ENCODE measurements at places on chromosomes 5 and 9.

DNA sequence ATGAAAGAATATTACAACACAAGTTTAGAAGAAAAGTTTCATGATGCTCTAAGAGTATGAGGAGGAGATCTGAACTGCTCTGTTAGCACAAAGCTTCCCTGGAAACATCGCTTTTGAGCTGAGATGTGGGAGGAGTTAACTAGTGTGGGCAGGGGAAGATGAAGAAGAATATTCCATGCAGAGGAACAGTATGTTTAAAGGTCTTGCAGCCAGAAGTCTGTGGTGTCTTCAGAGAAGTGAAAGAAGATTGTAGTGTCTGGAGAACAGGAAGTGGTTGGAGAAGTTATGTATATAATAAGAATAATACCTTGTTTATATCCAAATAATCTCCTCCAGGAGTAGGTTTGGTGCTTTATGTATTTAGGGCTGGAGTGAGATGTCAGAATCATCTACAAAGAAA is 406.7 kb downstream of the MAN2A1 start:
- DNase-seq, result no peak

GRCh38 chr5:54743997-54744788 is 226.6 kb downstream of the SNX18 start:
- DNase-seq, result no peak

- no peak for DNase-seq
Observed at GRCh38 chr9:91261417-91261816, 100.3 kb downstream of the AUH start.

DNA sequence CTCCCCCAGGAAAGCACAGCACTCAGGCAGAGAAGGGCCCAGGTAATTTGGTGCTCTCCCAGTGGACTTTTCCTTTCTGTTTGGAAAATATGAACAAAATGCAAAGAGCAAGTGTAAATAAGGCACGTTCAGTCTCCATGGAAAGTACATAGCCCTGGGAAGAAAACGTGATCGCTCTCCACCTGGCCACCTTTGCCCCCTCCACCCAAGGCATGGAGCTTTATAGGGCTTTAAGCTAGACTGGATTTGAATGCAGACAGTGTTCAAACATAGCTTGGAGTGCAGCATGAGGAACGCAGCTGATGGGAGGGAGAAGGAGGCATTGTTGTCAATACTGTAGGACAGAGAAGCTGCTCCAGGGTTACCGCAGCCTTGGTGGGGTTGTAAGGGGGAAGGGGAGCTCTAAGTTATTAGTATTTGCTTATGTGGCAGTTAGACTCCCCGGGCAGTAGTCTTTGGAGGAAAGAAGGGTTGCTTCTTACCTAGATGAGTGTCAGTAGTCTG is 500.2 kb downstream of the SPOCK1 start:
- no peak for DNase-seq

GRCh38 chr9:13049223-13049622 is 230.3 kb downstream of the MPDZ start:
- no peak for DNase-seq

GRCh38 chr5:39541920-39542319 is 117.1 kb upstream of the DAB2 start:
- no peak for DNase-seq

GRCh38 chr9:27573634-27574590 is 631 bp upstream of the C9orf72 start:
- DNase-seq, result peak; percentile 70

GRCh38 chr5:180553530-180553929 is 37.8 kb downstream of the SCGB3A1 start:
- DNase-seq, result no peak

DNA sequence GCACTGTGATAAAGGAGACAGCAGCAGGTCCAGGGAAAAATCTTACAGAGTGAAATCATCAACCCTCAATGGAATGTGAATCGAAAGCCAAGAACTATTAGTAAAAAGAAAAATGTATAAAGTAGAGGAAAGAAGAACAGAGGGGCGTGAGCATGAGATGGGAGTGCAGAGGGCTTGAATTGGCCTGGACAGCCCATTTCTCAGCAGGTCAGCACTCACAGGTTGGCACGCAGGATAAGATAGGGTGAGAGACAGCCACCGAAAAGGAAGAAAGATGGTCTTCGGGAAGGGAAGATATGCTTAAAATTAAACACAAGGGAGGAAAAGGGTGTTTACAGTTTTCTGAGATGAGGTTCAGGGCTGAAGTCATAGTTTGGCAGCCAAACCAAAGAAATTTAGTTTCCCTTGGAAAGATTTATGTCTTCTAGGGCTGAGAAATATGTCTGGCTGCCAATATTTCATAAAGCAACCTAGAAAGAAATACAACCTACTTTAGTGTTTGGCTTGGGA is 524.7 kb downstream of the SPATA31D1 start:
- no peak for DNase-seq

- DNase-seq, result no peak
Observed at GRCh38 chr9:78422309-78422708, 125.4 kb downstream of the PSAT1 start.

GRCh38 chr9:120683150-120683549 is 31.1 kb downstream of the MEGF9 start:
- DNase-seq, result no peak

DNA sequence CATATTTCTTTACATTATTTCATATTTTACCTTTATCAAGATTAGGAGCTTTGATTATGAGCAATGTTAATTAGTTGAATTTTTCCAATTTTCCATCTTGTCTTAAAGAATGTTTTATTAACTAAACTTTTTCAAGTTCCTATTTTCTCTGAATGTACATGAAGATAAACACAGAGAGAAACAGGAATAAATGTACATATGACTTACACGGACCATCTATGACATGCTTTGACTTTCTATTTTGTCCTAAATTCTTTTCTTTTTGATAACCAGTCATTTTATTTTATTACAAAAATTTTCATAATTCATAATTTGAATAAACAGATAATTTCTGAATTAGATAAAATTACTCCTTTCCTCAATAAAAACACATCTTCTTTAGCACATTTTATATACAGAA is 1038.8 kb upstream of the ARRDC3 start:
- DNase-seq, result no peak

GRCh38 chr5:116562669-116563068 is 12.0 kb downstream of the SEMA6A start:
- no peak for DNase-seq

DNA sequence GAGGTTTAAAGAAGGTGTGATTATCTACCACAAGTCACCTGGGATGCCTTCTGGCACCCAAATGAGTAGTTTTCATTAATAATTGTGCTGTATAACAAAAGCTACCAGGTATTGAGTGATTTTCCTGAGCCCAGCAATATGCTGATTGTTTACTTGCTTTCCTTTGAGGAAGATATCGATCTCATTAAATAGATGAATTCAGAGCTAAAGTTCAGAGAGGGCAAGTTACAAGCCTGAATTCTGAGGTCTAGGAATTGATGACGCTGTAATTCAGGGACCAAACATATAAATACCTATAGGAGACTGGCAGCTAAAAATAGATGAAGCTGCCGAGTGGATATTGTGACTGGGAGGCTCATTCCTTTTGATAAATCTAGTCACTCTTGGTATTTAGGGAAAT is 1.1 kb downstream of the ERCC6L2 start:
- DNase-seq, result no peak

Measured in stimulated activated CD8-positive, alpha-beta memory T cell treated with anti-CD3 and anti-CD28 coated beads, Interleukin-15, amount 100 ng/mL, for 24 hours (primary cell).